Stimulated activated CD4-positive, alpha-beta T cell treated with anti-CD3 and anti-CD28 coated beads, Interleukin-2, amount 100 ng/mL, for 24 hours (primary cell): ENCODE measurements at places on chromosomes 1 and 21.

- DNase-seq = no peak
Measured at GRCh38 chr1:89837036-89837481, 16.2 kb downstream of the LRRC8D start.

DNA sequence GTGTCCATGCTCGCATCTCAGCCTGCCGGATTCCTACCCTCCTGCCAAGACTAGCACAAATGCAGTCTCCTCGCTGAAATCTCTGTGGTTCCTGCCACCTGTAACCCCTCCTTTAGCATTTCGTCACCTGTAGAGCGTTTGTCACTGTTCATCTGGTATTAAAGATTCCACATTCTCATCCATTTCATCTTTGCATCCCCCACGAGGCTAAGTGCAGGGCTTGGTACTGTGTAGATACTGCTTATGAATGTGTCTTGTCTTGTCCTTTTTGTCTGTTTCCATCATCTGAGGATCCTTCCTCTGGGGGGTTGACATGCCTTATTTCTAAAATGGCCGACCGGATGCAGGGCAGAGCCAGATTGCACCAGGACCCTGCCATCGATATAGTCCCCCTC is 53.7 kb upstream of the DNAJC6 start:
- no peak for DNase-seq

DNA sequence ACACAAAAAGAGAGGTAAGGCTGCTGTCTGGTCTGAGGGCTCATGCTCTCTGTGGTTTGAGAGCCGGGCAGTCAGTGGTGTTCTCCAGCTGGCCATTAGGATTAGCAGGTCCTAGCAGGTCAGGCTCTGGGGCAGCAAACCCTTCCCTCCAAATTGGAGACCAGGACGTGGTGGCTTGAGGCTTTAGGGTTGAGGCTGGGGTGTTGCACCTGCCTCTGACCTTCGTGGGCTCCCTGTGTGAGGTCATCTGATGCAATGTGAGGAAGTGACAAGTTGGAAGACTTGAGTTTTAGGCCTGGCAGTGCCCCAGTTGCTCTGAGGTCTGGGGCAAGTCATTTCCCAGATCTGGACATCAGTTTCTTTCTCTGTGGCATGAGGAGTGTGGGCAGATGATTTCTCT is 24.4 kb downstream of the SZRD1 start:
- DNase-seq = no peak

DNA sequence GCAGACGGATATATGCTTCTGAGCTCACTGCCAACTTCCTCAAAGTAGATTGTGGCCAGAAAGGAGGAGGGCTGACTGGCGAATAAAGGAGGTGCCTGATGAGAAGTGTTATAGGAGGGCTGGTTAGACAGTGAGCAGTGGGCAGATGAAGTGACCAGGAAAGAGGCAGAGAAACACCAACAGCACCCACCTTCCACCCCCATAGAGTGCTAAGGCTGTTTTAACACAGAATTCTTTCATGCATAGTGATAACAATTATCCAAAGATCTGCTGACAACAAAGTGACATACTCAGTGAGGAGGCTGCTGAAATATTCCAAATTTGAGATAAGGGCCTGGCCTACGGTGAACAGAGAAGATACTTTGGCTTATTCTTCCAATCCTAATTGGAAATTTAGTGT is 21.2 kb upstream of the MTR start:
- DNase-seq = no peak

GRCh38 chr1:111553196-111553595 is 49.8 kb upstream of the ADORA3 start:
- DNase-seq = no peak

DNA sequence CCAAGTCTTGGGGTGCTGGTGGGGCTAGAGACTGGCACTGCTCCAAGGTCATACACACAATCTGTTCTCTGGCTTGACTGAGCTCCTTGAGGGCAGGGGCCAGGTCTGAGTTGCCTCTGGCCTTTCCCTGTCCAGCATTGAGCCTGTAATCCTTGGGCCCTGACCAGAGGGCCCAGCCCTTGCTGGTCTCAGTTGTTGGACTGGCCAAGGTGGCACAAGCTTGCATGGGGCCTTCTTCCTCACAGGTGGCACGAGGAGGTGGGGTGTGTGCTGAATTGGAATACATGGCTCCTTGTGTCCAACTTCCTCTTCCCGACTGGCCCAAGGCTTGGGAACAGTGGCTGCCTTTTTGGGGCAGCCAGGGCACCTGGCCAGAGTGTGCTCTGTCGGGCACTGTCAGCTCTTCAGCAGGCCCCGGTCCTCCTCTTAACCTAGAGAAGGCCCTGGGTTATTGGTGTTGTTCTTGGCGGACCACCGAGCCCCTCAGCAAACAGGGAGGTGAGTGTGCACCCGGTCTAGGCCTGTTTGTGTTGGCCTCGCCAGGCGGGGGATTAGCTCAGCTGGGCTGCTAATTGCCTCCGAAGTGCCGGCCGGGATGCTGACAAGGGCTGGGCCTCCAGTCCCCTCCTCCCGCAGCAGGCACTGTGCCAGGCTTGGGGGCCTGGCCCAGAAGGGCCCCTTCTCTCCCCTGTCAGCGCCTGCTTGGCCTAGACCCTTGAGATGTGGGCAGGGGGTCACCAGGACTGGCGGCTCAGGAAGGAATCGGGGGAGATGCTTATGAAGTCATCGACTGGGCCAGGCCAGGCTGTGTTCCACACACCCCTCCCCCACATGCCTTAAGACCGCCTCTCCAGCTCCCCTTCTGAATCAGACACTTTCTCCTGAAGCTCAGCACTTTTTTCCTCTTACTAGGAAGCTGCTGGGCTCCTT is 28.5 kb downstream of the WNT4 start:
- DNase-seq = no peak

DNA sequence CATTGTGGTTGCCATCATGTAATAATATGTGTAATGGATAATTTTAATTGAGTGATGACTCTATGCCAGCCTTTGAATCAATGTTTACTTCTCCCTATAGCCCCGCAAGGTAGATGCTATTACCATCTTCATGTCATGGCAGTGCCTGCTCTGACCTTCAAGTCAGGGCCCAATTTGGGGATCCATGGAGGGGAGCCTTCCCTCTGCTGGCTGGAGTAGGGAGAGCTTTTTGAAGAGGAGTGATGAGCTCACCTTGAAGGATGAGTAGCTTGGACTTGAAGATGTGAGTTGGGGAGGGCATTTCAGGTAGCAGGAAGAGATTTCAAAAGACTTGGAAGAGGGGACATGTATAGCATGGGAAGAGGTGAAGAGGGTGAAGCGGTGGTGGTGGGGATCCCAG is 189.2 kb downstream of the FOXD2 start:
- no peak for DNase-seq

- DNase-seq = no peak
Measured at GRCh38 chr1:185483664-185484450, 166.8 kb upstream of the IVNS1ABP start.

GRCh38 chr1:108862017-108862610 is 5.2 kb upstream of the AKNAD1 start:
- no peak for DNase-seq
